Vagina (tissue), 2 donors: ENCODE measurements at places on chromosomes 5 and 9.

- no peak overlapping the region for H3K4me3 ChIP-seq
- H3K27me3 ChIP-seq, result no peaks in the 10 kb centered on the region
- H3K36me3 ChIP-seq, result no peaks in the 10 kb centered on the region
- no peak overlapping the region for H3K27ac ChIP-seq
- DNase-seq, result no peak
Observed at GRCh38 chr9:96644137-96644536, 11.0 kb downstream of the PRXL2C start.

DNA sequence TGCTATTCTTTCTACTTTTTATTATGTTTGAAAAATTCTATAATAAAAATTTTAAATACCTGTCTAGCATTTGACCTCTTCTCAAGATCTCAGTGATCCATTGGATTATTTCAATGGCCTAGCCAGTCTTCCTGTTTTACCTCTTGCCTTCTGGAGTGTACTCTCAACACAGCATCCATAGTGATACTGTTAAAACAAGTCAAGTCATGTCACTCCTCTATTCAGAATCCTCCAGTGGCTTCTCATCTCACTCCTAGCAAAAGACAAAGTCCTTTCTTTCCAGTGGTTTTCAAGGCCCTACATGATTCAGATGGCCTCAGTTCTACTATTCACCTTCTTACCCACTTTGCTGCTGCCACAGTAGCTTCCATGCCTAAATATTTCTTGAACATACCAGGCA is 1.8 kb downstream of the MARVELD2 start:
- no peak overlapping the region for H3K4me3 ChIP-seq
- no peaks in the 10 kb centered on the region for H3K27me3 ChIP-seq

DNA sequence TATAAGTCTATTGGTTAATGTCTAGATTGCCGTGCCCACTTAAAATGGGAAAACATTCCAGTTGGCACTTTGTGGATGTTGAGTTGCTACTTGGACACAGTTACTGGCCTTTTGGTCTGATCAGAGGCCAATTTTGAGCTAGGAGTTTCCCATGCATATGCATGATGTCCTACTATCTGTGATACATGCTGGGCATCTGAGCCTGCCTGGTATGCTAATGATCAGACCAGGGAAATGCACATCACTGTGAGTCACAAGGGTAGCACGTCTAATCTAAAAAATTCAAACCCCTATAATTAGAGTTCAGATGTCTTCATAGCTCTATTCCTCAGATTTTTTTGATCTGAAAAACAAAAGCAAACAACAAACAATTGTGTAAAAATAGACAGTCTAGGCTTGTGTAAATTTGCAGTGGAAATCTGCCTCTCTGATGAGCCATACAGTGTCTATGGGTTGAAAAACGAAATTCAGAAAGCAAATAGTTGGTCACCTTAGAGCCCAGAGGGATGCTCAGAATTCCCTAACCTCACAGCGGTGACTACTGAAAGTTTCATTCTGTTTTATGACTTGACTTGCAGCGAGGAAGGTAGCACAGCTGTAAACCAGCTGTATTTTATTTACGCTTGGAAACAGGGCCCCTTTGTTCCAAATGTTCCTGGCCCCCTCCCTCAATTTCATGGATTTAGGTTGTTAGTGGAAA is 37.3 kb downstream of the PALM2AKAP2 start:
- H3K27me3 ChIP-seq, result no peaks in the 10 kb centered on the region
- H3K27ac ChIP-seq, result no peak overlapping the region
- H3K4me3 ChIP-seq, result no peak overlapping the region
- peaks cover 16% of the 10 kb centered on the region for H3K4me1 ChIP-seq

GRCh38 chr9:121200356-121200755 is 1.3 kb downstream of the RAB14 start:
- H3K4me1 ChIP-seq, result peaks cover 60% of the 10 kb centered on the region
- peak overlapping the region; percentile 97 for H3K27ac ChIP-seq
- H3K4me3 ChIP-seq, result peak overlapping the region; percentile 81
- H3K27me3 ChIP-seq, result no peaks in the 10 kb centered on the region
- DNase-seq, result no peak

GRCh38 chr5:147539053-147539452 is 29.2 kb upstream of the DPYSL3 start:
- no peak overlapping the region for H3K27ac ChIP-seq
- no peak overlapping the region for H3K4me3 ChIP-seq
- H3K27me3 ChIP-seq, result no peaks in the 10 kb centered on the region
- H3K36me3 ChIP-seq, result no peaks in the 10 kb centered on the region

DNA sequence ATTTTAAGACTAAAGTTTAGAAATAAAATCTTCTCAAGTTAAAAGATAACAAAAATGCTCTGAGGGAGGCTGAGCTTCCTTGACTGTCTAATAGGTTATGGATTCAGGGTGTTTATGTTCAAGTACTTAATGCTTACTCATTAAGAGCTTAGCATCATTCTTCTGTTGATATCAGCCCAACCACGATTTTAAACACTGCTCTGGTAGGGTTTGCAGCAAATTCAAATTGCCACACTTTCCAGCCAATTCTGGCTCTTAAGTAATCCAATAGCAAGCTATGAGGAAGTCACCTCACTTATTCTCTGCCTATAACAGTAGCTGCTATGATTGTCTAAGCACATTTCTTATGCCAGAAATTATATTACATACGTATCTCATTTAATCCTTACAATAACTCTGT is 191.0 kb upstream of the KIF2A start:
- no peak overlapping the region for H3K27ac ChIP-seq
- H3K27me3 ChIP-seq, result no peaks in the 10 kb centered on the region
- H3K4me3 ChIP-seq, result no peak overlapping the region
- no peak for DNase-seq
- H3K4me1 ChIP-seq, result no peaks in the 10 kb centered on the region

DNA sequence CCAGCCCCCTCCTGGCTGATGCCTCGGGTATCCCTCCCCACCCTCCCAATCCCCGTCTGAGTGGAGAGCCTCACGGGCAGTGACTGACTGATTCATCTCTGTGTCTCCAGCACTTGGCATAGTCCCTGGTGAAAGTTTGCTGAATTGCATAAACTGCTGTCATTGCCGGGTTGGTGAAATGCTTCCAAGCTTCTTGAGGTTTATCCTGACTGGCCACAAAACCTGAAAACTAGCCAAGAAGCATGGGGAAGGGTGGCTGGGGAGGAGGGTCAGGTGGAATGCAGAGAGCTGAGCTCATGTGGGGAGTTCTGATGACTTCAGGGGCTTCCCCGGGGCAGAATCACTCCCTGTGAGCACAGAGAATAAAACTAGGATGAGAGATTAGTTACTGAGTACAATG is 56.9 kb upstream of the GGTA1 start:
- DNase-seq, result no peak
- no peaks in the 10 kb centered on the region for H3K36me3 ChIP-seq
- H3K4me1 ChIP-seq, result peaks cover 23% of the 10 kb centered on the region
- no peak overlapping the region for H3K4me3 ChIP-seq
- H3K27ac ChIP-seq, result no peak overlapping the region
